ENCODE measurements at places on chromosomes 2 and 18. TPM values are rescaled to one million over a fixed set of nuclear protein-coding genes. Genes with fewer than 3 reads are reported as not detected.

Gene RBM44
- not detected for polyA plus RNA-seq

Gene CELF4
- 0.88 TPM for polyA plus RNA-seq

Gene KCNG3
- not detected for polyA plus RNA-seq

Gene C2orf80
- polyA plus RNA-seq = not detected

Gene CREG2
- polyA plus RNA-seq = 2.7 TPM

Gene DNAH7
- polyA plus RNA-seq = 0.21 TPM

Gene GPR17
- 2.5 TPM for polyA plus RNA-seq

Gene DNAJC5G
- polyA plus RNA-seq = 0.16 TPM

Gene PLB1
- polyA plus RNA-seq = 1.7 TPM

Gene MEP1B
- polyA plus RNA-seq = not detected

Gene CD8B
- not detected for polyA plus RNA-seq

Gene CYP27C1
- polyA plus RNA-seq = 12.4 TPM

Gene TIMM21
- not detected for polyA plus RNA-seq

Gene DAW1
- polyA plus RNA-seq = not detected

Gene ANKRD29
- 4.7 TPM for polyA plus RNA-seq

Gene FEV
- polyA plus RNA-seq = 0.18 TPM

Gene EFR3B
- 3.8 TPM for polyA plus RNA-seq

Gene CRYGC
- not detected for polyA plus RNA-seq

Gene SEPTIN10
- polyA plus RNA-seq = 72.0 TPM

Gene CTLA4
- 0.09 TPM for polyA plus RNA-seq

Gene ALPI
- not detected for polyA plus RNA-seq

Gene EVX2
- not detected for polyA plus RNA-seq

Gene GFPT1
- polyA plus RNA-seq = 28.1 TPM

Gene FIGN
- 2.8 TPM for polyA plus RNA-seq
